Uterus (tissue), 4 donors: ENCODE measurements at places on chromosomes 16 and 17.

- no peak overlapping the region for H3K27ac ChIP-seq
- H3K27me3 ChIP-seq, result no peaks in the 10 kb centered on the region
- no peak overlapping the region for H3K4me3 ChIP-seq
- no peaks in the 10 kb centered on the region for H3K36me3 ChIP-seq
- no peaks in the 10 kb centered on the region for H3K4me1 ChIP-seq
- no peak for DNase-seq
Measured at GRCh38 chr16:52367821-52368220, 179.1 kb downstream of the TOX3 start.

- H3K4me1 ChIP-seq, result no peaks in the 10 kb centered on the region
- H3K4me3 ChIP-seq, result no peak overlapping the region
- no peaks in the 10 kb centered on the region for H3K36me3 ChIP-seq
- DNase-seq, result no peak
Measured at GRCh38 chr16:14489460-14489859, 140.6 kb downstream of the PARN start.

DNA sequence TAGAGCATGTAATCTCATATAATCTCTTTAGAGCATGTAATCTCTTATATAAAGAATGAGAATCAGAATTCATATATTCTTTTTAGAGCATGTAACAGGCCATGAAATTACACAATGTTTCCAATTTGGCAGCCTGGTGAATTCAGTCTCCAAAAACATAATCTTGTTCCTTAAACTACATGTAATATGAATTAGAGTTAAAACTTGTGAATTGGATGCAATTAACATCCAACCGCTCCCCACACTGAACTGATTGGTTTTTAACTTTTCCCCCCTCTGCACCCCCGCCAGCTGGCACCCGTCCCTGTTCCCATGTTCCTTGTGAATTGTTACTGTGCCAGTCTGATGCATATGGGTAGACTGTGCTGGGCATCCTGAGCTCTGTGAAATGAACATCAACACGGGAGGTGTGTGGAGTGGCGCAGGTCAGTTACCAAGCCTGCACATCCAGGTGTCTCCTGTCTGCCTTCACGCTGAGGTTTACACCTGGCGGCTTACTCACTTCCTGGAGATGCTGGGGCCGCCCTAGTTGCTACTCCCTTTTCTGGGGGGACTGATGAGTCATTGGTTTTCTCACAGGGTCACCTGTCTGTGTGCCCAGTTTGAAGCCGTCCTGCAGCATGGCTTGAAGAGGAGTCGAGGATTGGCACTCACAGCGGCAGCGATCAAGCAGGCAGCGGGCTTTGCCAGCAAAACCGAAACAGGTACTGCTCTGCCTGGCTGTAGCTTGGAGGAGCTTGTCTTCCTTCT lies 50.4 kb downstream of the SNX29 start:
- no peaks in the 10 kb centered on the region for H3K27me3 ChIP-seq
- no peak for DNase-seq
- no peak overlapping the region for H3K4me3 ChIP-seq
- H3K4me1 ChIP-seq, result no peaks in the 10 kb centered on the region

GRCh38 chr16:20902426-20902825 lies 1.9 kb downstream of the LYRM1 start:
- no peaks in the 10 kb centered on the region for H3K27me3 ChIP-seq
- no peak overlapping the region for H3K4me3 ChIP-seq
- DNase-seq, result no peak
- H3K27ac ChIP-seq, result peak overlapping the region; percentile 96
- H3K36me3 ChIP-seq, result no peaks in the 10 kb centered on the region

- H3K36me3 ChIP-seq, result no peaks in the 10 kb centered on the region
- DNase-seq, result no peak
- no peaks in the 10 kb centered on the region for H3K27me3 ChIP-seq
- H3K4me3 ChIP-seq, result no peak overlapping the region
Measured at GRCh38 chr16:51523400-51523799, 372.3 kb upstream of the SALL1 start.

DNA sequence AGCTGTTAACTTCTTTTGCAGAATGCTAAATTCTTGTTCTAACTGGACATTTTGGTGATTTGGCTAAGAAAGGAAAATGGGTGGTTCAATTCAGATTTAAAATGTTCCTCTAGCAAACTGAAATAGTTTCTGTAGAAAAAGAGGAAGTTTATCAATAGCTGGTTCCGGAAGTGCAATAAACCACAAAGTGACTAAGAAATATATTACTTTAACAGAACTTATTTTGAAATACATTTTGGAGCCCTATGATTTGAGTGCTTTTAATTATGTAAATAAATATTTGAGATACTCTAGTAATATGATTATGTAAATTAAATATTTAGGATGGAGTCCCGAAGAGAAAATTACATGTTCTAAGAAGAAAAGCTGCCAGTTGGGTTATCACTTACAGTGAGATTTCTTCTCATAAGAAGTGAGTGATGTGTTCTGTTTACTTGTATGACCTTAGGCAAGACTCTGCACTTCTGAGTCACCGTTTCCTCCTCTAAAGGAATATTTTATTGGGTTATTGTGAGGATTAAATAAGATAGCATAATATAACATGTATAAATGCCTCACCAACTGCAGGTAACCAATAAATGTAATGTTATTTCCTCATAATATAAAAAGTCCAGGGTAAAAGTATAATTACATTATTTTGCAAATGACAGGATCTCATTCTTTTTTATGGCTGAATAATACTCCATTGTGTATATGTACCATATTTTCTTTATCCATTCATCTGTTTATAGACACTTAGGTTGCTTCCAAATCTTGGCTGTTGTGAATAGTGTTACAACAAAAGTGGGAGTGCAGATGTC lies at the start of gene EVI2B:
EVI2B (minus strand) TSS at position 73 of the 800 bp plus-strand sequence. CDS start 8,445 bp downstream, outside the sequence.
- DNase-seq, result no peak
- no peak within 1 kb of the TSS for H3K27ac ChIP-seq
- H3K36me3 ChIP-seq, result no peaks in the 10 kb centered on the region
- H3K4me3 ChIP-seq, result no peak within 1 kb of the TSS
